ENCODE measurements at places on chromosomes 11 and 22.
A peak's percentile ranks its signal among the peaks of the same experiment; 100 is the strongest.

DNA sequence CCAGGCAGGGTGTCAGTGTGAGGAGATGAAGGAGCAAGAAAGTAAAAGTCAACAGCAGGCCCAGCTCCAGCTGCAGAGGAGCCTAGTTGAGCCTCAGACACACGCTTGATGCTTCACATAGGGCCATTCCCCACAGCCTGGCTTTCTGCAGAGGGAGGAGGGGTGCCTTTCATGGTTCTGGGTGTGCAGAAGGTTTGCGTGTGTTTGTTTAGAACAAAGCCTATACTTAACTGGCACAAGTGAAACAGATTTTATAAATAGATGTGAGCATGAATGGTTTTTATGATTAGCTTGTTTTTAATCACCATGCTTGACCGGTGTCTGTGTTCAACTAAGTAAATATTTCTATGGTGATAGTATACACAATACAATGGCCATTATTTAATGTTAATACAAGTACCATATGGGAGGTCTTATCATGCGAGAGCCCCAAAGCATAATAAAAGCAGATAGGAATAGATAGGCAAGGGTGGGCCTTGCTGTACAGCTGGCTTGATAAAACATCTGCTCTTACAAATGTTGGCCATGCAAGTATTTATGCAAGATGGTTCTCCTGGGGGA is 290.2 kb downstream of the ETS1 start:
- no peak for DNase-seq

DNA sequence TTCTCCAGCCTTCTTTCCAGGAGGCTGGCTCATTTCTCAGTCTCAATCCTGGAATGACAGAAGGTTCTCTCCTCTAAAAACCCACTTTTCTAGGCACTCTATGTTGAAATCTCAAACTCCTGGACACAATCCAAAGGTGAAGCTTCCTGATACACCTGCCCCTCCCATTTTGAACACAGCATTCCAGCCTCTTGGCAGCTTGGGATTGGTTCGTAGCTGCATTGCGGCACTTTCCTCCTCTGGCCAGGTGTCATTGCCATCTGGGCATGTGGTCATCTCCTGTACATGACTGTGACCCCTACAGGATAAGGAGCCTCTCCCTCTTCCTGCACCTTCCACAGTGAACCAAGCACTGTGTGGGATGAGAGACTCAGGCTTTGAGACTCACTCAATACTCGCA is 230.2 kb upstream of the B3GAT1 start:
- DNase-seq, result no peak

DNA sequence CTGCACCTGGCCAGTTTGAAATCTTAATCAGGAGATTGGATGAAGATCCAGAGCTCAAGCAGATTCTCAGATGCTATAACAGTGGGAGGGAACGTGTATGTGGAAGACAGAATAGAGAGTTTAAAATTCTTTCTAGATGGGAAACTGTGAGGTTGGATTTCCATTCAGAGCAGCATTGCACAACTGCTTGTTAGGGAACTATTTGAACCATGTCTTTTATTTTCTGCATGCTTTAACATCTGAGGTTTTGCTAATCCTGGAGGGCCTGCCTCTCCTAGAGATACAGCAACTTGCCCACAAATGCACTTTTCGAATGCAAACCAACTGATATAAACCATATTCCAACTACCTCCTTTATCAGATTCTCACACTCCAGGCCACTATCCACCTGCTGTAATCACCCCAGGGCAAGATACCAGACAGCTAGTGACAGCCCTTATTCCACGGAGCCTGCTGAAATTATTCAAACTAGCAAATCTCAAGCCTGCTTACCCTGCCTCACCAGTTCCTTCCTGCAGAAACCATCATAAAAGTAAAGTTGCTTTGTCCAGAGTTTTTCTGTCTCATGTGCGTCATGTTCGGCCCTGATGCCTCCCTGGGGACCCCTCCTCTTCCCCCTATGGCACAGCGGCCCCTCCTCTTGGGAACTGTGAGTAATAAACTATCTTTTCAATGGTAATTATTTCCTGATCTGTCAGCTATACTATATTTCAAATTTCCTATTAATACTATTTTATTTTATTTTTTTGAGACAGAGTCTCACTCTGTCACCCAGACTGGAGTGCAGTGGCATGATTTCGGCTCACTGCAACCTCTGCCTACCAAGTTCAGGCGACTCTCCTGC is 18.4 kb upstream of the SEC14L4 start:
- peak; percentile 64 for DNase-seq

DNA sequence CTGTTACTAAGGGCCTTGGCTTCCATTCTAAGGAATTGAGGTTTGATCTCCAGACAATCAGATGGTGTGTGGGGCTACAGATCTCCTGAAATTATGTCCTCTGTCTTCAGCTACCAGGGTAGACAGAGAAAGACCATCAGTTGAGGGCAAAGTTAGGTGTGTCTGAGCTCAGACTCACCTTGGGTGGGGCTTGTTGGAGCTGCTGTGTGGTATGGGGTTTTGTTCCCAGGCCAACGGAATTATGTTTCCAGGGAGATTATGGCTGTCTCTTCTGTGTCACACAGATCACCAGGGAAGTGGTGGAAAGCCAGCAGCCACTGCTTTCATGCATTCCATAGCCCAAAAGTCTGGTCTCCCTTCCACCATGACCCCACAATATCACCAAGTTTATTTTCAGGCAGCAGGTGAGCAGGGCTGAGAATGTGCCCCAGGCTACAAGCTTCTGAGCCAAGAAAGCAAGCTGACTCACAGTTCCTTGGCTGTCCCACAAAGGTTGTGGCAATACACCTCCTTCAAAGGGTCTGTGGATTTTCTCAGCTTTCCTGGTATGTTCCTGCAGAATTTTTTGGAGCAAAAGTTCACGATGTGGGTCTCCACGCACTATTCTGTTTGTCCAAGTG is 714.9 kb downstream of the LUZP2 start:
- no peak for DNase-seq

GRCh38 chr11:78030429-78031325 is 7.6 kb upstream of the KCTD14 start:
- DNase-seq, result peak; percentile 68

DNA sequence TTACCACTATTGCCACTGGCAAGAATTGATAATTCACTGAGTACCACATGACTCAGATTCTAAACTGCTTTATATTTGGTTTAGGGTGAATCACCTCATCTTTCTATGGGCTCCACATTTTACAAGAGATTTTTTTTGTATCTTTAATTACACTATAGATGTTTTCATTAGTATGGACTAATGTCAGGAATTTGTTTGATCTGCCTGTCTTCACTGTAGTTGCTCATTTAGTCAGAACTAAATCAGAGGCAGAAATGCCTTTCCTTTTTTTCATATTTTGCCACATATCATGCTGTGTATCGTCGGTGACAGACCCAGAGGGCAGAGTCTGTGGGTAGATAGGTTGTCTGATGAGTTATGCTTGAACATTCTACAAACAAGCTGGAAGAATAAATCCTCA is 524.1 kb downstream of the METTL15 start:
- no peak for DNase-seq

DNA sequence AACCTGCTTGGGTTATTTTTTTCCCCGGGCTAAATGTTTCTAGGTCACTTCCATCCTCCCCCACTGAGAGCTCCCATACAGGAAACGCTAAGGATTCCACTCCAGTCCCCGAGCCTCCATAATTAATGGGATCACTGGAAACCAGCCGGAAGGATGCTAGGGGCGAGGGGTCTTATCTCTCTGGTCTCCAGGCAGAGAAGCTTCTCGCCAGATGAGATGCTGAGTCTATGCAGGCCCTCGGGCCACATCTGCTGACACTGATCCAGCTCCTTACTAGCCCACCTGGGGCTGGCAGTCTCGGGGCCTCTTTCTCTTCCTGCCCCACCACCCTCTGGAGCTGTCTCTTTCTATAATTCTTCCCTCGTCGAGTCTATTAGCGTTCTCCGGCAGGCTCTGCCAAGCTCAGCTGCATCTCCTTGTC is 125.9 kb upstream of the SYT13 start:
- DNase-seq, result no peak

- no peak for DNase-seq
Measured at GRCh38 chr11:71843858-71844257, 10.9 kb downstream of the DEFB108B start.

GRCh38 chr11:46856605-46857343 is 10.7 kb upstream of the CKAP5 start:
- DNase-seq, result no peak

Data from OCI-M1 (cell line).